Stimulated activated memory B cell treated with anti-CD40 and anti-IgM and Interleukin-4, amounts not matched to agents 10 μg/mL and 1 μg/mL and 100 μg/mL, for 72 hours (primary cell): ENCODE measurements at places on chromosomes 16 and 17.
A peak's percentile ranks its signal among the peaks of the same experiment; 100 is the strongest.

- ATAC-seq, result no peak
These were observed 6.1 kb downstream of the ABR start for GRCh38 chr17:1173432-1174262.

DNA sequence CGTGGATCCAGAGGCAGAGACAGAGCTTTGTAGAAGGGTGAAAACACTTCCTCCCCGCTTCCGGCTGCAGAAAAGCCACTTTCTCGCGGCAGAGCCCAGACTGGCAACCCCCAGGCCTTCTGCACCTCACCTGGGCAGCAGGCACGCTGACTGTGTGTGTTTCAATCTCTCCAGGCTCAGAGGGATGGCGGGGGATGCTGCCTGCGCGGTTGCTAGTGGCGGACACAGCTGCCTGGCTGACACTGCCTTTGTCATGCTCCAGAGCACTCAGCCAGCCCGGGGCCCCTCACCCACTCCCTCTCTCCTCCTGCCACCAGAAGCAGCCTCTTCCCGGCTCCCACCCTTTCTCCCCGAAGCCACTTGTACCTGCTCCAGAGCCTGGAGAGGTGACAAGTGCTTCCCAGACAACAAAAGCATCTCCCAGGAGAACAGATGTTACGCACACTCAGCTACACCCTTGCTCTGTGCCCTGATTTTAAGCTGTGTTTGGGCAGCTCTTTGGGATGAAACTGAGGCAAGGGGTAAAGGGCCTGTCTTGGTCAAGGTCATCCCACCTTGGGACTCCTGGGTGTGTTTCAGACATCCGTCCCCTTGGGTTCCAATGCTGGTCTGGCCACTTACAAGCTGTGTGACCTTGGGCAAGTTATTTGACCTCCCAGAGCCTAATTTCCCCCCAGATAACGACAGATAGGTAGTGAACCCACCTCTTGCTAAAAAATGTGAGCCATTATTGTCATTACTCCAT, 9.2 kb upstream of the GLIS2 start:
- no peak for ATAC-seq

- ATAC-seq, result no peak
These were observed 25.5 kb upstream of the BCO1 start for GRCh38 chr16:81212830-81213465.

- no peak for ATAC-seq
These were observed 6.4 kb upstream of the VEZF1 start for GRCh38 chr17:57994436-57994835.

DNA sequence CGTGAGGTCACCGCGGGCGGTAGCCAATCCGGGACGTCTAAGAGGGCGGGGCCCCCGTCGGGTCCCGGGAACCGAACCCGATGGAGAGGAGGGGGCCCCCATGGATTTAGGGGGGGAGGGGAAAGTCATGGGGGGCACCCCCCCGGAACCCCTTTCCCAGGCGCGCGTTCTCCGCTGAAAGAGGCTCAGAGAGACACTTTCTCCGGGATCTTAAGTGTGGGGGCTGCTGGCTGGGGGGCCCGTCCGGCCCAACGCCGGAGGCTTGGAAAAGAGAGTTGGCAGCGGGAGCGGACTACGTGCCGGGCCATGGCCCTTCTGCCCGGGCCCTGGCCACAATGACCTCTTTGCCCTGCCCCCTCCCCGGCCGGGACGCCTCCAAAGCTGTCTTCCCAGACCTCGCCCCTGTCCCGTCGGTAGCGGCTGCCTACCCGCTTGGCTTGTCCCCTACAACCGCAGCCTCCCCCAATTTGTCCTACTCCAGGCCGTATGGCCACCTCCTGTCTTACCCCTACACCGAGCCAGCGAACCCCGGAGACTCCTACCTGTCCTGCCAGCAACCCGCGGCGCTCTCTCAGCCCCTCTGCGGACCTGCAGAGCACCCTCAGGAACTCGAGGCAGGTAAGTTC, at the start of gene DLX4:
TSS of gene DLX4 (plus strand) at position 57 of the 626 bp plus-strand sequence. CDS start at position 336, 279 bp downstream.
- no peak for ATAC-seq

DNA sequence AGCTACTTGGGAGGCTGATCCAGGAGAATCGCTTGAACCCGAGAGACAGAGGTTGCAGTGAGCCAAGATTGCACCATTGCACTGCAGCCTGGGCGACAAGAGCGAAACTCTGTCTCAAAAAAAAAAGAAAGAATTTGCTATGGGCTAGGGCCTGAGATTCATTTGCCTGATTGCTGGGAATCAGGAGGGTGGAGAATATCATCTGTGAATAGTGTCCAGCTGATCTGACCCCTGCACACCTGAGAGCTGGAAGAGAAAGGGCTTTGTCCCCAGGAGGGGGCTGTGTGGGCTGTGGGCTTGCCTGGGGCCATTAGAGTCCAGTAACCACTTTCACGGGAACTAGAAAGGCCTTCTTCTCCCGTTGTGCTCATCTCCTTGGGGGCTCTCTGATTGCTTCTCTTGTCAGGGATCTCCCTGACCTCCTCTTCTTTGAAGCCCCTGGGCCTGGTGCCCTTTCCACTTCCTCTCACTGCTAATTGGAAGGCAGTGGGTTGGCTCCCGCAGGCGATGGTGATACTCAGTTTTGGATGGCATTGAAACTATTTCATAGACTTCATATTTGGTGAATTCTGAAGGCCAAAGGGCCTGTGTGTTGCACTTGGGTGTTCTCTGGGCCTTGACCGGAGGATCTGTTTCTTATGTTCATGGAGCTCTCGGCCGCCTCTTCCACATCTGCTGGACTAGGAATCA, 66.1 kb upstream of the NFAT5 start:
- no peak for ATAC-seq

GRCh38 chr16:87831421-87832136, 37.7 kb downstream of the SLC7A5 start:
- no peak for ATAC-seq

GRCh38 chr17:4610656-4611055, 26.3 kb downstream of the SMTNL2 start:
- no peak for ATAC-seq

DNA sequence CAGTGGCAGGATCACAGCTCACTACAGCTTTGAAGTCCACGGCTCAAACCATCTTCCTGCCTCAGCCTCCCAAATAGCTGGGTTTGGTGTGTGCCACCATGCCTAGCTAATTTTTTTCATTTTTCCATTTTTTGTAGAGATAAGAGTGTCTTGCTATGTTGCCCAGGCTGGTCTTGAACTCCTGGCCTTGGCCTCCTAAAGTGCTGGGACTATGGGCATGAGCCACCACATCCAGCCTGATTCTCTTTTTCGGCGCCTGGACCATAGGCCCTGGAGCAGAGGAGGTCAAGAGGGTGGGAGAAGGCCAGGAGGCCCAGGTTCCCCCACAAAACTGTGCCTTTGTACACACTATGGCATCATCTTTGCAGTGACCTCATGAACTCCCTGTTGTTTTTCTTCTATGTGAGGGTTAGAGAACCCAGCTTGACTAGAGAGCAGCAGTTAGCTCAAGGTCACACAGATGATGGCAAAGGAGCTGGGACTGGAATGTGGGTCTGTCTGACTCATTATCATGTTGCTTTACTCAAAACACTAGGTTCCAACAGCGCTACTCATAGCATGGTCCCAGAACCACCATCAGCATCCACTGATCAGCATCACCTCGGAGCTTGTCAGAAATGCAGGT, 16.3 kb downstream of the SCN4A start:
- no peak for ATAC-seq

GRCh38 chr16:8733849-8734540, 59.6 kb downstream of the ABAT start:
- ATAC-seq, result no peak

- ATAC-seq, result no peak
These were observed 114.4 kb downstream of the PCTP start for GRCh38 chr17:55865072-55865762.

- ATAC-seq, result no peak
These were observed 2.5 kb downstream of the FUS start for GRCh38 chr16:31182391-31182790.

GRCh38 chr16:71440669-71441347, 1.0 kb downstream of the TLE7 start:
- ATAC-seq, result no peak

DNA sequence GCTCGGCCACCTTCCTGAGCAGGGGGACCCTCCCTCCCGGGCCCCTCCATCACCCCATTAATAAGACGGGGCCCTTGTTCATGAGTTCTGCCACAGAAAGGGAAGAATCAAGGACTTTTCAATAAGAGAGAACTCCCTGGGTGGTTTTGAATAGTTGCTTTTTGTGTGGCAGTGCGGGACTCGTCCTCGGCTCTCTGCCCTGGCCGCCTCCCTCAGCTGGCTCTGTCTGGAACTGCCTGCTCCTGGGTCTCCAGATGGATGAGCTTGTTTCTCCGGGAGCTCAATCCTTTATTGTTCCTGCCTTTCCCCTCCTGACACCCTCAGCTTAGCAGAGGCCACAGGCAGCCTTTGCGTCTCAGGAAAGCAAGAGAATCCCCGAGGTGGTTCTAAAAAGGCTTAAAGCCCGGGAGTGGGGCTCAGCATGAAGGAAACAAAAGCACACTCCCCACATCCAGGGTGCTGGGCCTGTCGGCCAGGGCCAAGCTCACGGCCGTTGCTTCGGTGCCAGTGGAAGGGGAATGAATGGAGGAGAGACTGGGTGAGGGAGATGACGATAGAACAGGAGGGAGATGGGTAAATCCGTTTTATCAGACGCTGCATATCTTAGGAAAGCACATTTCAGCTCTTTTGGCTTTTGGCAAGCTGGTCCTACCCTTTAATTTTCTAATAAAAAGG, 60.2 kb downstream of the RAI1 start:
- no peak for ATAC-seq

- ATAC-seq, result no peak
These were observed 1.7 kb upstream of the ZNF423 start for GRCh38 chr16:49857423-49858181.

- ATAC-seq, result no peak
These were observed 48.1 kb downstream of the BEAN1 start for GRCh38 chr16:66475232-66475631.

GRCh38 chr16:72246423-72246822, 74.5 kb upstream of the PMFBP1 start:
- ATAC-seq, result no peak

- no peak for ATAC-seq
These were observed 22.9 kb downstream of the PIK3R6 start for GRCh38 chr17:8844229-8845218.

- ATAC-seq, result peak; percentile 98
These were observed 22.1 kb downstream of the NUBP1 start for GRCh38 chr16:10765772-10766171.

- ATAC-seq, result no peak
These were observed at the start of gene ABCA6 for GRCh38 chr17:69141431-69142174. Gene ABCA6, minus strand, starts transcription at chr17:69141895. Its CDS starts 1,192 bp downstream, at chr17:69140703.

DNA sequence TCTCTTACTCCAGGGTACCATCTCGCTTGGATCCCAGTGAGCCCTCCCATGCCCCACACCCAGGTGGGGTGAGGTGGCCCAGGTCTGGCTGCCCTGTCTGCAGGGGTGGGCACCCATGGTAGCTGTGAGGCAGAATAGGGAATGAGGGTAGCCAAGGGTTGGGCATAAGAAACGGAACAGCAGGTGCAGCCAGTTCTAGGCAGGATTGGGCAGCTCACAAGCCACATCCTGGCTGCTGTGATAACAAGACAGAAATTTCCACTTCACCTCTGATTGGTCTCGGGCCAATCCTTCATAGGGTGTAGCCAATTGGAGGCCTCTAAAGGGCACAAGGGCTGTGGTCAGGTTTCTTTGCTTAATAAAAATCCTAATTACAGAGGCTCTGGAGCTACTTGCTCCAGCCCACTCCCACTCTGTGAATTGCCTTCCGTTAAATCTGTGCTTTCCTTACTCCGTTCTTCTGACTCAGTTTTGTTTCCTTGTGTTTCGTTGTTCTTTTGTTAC, 1.5 kb upstream of the ARHGDIG start:
- peak; percentile 52 for ATAC-seq

GRCh38 chr17:60645918-60646523, 31.6 kb upstream of the BCAS3 start:
- ATAC-seq, result no peak

GRCh38 chr16:27239026-27239425, 29.5 kb downstream of the NSMCE1 start:
- ATAC-seq, result no peak

GRCh38 chr17:77280304-77281121, 139.7 kb downstream of the SEC14L1 start:
- ATAC-seq, result peak; percentile 2

DNA sequence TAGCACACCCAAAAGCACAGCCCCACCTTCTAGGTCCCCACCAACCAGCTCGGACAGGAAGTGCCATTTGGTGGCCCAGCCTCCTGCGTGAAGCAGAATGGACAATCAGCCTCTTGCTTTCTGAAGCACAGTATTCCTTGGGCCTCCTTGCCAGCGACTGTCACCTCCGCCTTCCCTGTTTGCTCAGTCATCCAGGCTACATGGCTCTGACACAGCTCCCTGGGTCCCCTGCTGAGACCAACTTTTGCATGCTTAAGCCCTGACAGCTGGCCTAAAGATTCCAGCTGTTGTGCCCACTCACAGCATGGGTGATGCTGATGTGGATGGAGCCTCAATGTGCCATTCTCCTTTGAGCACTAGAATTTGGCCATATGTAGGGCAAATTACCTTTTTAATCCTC, 4.5 kb upstream of the CACNG5 start:
- ATAC-seq, result no peak

DNA sequence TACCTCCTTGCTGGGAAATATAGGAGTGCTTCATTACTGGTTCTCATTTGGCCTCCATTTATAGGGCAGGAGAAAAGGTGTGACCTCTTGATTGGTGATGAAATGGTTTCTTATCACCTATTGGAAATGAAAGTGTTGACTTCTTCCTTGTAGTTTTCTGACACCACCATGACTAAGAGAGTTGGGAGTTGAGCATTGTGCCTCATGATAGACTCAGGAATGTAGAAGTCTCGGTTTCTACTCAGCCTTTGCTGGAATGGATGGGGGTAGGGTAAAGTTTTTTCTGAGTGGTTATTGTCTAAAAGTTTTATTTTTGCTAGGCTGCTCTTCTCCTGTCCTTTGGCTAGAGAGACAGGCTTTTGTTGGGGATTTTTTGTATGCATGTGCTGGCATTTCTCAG, 117.4 kb downstream of the PHKB start:
- no peak for ATAC-seq

GRCh38 chr16:74608944-74609343, 2.0 kb upstream of the GLG1 start:
- no peak for ATAC-seq

DNA sequence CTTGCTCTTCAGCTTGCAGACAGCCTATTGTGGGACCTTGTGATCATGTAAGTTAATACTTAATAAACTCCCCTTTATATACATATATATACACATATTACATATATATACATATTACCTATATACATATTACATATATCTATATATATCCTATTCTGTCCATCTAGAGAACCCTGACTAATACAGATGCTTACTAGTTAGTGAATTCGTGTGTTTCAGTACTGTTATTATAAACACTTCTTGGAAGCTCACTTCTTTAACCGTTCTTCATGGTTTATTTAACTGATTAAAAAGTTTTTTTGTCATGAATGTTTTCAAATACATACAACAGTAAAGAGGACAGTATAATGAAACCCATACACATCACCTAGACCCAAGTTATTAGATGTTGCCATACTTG, 12.6 kb downstream of the ORC6 start:
- ATAC-seq, result no peak
